ENCODE measurements at places on chromosomes 5 and 9.

GRCh38 chr9:16203729-16204573, 651.1 kb downstream of the CCDC171 start:
- no peak for DNase-seq

DNA sequence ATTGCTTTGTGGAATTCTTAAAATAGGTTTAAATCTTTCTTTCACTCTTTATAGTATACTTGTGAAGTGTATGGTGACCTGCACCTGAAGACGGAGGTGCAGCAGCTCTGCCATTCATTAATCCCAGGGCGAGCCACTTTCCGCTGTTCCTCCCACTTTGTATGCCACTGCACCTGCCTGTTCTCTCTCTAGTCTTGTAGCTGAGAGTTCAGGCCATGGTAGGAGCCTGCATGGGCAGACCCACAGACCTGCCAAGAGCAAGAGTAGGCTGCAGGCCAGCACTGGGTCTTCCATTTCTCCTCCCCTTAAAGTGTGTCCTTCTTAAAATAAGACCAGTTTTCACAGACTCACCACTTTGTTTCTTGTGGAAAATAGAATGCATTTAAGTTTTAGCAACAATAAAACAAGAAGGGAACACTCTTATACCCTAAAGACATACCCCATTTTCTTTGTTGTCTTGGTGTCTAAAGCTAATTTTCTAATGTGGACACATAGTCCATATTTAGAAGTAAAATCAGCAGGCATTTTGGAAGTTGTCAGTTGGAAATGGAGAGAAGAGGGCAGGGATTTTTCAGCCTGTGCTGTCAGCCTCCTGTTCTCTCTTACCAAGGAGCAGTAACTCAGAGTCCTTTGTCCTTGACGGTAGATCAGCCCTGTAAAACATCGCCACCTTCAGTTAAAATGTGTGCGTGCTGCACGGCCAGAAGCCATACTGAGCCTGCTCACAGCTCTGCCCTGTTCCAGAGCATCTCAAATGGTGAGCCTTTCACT, 103.2 kb downstream of the SNCAIP start:
- peak; percentile 68 for DNase-seq

- DNase-seq = no peak
Observed at GRCh38 chr5:67515020-67515689, 318.6 kb upstream of the CD180 start.

DNA sequence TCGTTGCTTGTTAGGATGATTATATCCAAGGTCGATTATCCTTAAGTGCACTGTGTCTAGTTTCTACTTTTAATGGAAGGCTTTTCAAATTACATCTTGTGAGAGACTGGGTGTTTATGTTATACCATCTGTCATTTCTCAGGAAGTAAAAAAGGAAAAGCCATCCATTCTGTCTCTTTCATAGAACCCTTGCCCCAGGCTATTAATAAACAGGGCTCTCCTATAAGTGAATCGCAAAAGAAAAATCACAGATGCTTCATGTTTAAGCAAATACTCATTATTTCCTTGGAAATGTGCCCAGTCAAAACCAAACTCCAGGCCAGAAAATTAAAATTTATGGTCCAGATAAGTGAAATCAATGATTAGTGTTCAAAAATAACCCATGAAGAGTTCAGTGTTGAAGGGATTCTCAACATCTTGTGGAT, 58.1 kb downstream of the STARD4 start:
- no peak for DNase-seq

Data from ureter (tissue), 1 donor.